AG09309 (cell line): ENCODE measurements at places on chromosomes 4 and X.

- DNase-seq: no peak
These were observed 22.5 kb downstream of the RWDD4 start for GRCh38 chr4:183636503-183636902.

GRCh38 chr4:13615161-13615560 lies 12.4 kb downstream of the BOD1L1 start:
- DNase-seq: no peak

GRCh38 chr4:121851354-121851753 lies 18.9 kb downstream of the BBS7 start:
- DNase-seq: no peak

DNA sequence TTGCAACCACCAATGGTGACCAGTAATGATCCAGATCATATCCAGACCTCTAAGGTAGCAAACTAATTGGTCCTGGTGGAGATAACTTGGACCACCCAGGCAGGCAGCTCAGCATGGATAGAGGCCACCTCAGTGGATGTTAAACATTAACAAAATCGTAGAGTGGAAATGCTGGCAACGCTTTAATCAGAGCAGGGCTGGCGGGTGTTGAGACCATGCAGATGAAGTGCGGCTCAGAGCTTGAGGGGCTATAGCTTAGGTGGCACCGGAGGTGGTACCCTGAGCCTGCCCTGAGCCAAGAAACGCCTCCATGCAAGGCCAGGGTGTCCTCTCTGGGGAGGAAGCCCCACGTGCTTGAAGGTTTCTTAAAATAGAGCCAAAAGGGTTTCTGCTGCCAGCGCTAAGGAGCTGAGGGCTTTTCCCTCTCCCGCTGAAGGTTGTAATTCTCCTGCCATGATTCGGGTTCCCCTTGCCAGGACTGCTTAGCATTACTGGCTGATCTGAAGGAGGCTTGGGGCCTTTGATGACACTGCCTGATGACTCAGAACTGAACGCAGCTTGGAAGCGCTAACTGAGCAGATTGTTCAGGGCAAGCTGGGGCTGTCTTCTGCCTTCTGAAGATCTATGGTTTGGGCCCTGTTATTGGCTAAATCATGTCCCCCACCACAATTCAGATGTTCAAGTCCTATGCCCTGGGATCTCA lies 177.8 kb upstream of the ATP6AP2 start:
- DNase-seq: peak; percentile 1

DNA sequence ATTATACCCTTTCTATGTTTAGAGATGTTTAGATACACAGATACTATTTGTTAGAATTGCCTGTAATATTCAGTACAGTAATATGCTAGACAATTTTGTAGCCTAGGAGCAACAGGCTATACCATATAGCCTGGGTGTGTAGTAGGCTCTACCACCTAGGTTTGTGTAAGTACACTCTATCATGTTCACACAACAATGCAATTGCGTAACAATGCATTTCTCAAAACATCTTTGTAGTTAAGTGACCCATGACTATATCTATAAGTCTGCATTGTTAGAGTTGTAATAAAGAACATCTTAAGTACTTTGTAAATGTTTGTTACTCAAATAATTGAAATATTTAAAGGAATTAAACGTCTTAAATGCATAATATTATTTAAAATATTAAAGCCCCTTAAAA lies 379.3 kb downstream of the PPP3CA start:
- no peak for DNase-seq
